ENCODE measurements at places on chromosomes 3 and 15.

DNA sequence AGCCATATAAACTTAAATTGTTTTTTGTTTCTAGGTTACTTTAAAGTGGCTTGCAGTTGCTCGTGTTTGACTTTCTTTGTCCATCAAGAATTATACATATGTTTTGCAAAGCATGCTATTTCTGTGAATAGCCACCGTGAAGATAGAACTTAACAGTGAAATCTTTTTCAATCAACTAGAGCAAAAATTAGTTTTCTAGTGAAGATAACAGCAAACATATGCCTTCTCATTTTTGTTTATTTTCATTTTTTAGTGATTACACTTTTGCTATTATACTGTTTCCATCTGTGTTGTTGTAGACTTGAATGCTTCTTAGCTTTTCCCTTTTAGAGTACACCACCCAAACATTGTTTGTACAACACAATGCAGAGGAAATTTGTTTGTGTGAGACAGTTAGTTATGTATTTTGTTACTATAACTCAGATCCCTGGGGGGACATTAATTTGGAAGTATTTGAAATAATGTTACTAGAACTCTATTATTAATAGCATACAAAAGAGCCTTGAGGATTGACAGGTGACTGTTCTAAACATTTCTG is 62.8 kb downstream of the CRYBG3 start:
- DNase-seq = no peak

DNA sequence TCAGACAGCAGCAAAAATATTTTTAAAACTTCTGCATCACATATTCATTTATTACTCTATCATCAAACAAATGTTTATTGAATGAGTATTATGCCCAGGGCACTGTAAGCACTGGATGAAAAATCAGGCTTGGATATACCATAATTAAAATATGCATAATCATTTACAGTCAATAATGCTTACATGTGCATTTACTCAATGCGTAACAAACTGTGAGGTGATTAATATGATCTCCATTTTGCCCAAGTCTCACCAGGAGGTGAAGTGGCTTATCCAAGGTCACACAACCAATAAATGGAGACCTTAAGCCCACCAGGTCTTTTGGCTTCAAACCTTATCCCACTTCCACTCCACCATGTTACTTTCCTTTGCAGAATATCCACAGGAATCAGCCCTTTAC is 117.3 kb upstream of the SLC24A5 start:
- no peak for DNase-seq

- DNase-seq = no peak
Measured at GRCh38 chr3:159841766-159842165, 146.9 kb upstream of the IL12A start.

- no peak for DNase-seq
Measured at GRCh38 chr3:126638790-126639189, 16.1 kb downstream of the TXNRD3 start.

- no peak for DNase-seq
Measured at GRCh38 chr3:10599017-10599416, 93.6 kb upstream of the ATP2B2 start.

DNA sequence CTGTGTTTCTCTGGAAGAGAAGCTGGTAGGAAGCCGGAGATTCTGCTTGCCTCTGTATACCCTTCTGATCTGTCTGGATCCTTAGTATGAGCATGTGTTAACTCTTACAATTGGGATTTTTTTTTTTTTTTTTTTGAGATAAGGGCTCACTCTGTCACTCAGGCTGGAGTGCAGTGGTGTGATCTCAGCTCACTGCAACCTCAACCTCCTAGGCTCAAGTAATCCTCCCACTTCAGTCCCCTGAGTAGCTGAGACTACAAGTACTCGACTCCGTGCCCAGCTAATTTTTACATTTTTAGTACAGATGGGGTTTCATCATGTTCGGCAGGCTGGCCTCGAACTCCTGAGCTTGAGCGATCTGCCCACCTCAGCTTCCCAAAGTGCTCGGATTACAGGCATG is 44.5 kb downstream of the RPN1 start:
- no peak for DNase-seq

GRCh38 chr3:61940236-61940635 is 378.9 kb downstream of the PTPRG start:
- DNase-seq = no peak

DNA sequence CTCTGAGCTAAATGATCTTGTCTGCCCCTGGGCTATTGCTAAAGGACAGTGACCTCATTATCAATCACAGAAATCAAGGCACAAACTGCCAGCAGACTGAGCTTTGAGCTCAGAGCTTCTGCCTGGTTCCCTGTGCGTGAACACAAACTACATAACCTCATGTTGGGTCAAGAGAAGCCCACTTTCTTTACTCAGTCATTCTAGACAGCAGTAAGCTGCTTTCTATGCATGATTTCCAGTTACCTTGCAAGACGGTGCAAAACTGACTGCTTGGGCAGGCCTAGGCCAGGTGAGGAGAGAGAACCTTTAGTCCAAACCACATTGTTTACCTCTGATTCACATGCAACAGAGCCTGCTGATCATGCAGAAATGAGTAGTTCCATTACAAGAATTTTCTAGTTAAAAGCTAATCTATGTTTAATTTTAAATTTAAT is 75.1 kb downstream of the ARRDC4 start:
- no peak for DNase-seq

GRCh38 chr3:187925326-187925725 is 180.1 kb upstream of the BCL6 start:
- no peak for DNase-seq

- DNase-seq = no peak
Measured at GRCh38 chr3:139978966-139979365, 44.0 kb downstream of the CLSTN2 start.

- no peak for DNase-seq
Measured at GRCh38 chr3:135023996-135024658, 229.1 kb downstream of the EPHB1 start.

- no peak for DNase-seq
Measured at GRCh38 chr15:92979011-92979701, 79.0 kb downstream of the CHD2 start.

GRCh38 chr3:57733790-57734189 is 22.3 kb upstream of the SLMAP start:
- DNase-seq = no peak

- DNase-seq = no peak
Measured at GRCh38 chr15:68798346-68799094, 22.2 kb downstream of the ANP32A start.

DNA sequence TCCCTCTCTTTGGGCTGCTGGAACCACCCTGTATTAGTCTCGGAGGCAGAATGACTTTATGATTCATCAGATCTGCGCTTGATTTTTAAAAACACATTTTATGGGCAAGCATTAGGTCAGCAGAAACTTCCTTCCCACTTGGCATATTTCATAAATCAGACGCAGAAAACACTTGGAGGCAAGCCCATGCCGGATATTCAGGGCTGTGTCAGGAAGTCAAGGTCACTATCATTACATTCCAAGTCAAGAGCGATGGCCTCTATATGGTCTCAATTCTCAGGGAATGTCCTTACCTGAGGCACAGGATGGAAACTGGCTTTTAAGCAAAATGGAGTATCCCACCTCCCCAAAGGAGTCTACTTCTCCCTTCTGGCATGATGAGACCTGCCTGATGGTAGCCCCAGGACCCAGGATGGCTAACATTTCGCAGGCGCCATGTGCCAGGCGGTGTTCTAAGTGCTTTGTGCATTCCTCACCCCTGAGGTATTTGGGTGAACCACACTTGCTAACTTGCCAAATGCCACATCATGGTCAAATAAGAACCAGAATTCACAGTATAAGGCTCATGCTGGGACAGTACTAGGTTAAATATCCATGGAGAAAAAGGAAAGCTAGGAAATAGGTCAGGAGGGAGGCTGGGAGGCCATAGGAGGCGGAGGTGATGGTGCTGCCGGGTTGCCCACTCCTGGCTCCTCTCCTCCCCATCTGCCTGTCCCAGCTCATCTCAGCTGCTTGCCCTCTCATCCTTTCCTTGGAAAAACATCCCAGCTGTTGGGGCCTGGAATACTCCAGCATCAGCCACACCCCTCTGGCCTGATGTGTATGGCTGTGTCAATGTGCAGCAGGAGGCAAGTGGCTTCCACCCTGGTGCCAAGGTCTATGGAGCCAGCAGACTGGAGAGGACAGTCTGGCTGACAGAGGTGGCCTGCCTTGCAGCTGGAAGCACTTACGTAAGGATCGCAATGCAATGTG is 18.8 kb downstream of the BCL2L10 start:
- no peak for DNase-seq

- DNase-seq = no peak
Measured at GRCh38 chr3:126985132-126985985, 2.4 kb downstream of the PLXNA1 start.

DNA sequence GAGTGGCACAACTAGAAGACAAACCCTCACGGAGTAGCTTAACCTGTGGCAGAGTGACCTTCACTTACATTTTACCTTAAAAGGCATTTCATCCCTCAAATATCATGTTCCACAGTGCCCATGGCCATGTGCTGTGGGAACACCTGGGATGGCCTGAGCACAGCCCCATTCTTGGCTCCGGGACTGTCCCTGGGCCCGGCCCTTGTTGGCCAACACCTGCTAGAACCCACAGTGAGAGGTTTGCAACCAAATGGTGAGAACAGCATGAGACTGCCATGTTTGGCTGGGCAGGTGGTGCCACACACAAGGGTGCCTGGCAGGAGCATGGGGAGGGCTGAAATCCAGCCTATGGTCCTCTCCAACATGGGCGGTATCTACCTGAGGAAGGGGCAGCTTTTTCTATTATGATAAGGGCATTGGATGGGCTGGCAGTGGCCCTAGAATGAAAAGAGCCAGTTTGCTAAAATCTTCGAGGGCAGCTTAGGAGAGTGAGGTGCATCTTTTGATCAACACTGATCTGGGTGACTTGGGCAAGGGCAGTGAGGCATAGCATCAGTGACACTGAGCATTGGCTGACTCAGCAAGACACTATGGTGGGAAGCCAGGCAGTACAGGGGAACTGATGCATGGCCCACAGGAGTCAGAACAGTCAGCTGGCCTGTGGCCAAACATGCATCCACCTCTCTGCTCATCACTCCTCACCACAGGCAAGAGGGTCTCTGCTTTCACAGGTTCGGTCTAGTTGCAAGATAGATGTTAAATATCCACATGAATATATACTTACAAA is 53.9 kb downstream of the SYNM start:
- DNase-seq = no peak

- no peak for DNase-seq
Measured at GRCh38 chr3:47079432-47079831, 84.5 kb downstream of the SETD2 start.

DNA sequence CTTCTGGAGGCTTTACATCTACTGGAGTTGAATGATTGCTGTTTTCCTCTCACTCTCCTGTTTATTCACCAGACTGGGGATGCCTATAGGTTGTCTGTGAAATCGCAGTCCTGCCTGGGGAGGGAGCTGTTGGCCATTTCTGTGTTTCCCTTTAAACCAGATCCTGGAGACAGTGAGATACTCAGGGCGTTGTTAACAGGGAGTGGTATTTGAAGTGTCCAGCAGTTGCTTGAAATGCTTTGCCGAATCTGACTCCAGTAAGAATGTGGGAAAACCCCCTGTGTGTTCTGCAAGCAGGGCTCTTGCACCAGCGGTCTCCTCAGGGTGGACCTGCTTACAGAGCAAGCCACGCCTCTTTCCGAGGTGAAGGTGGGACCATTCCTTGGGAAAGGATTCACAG is 4.3 kb upstream of the LRRK1 start:
- DNase-seq = no peak

- DNase-seq = no peak
Measured at GRCh38 chr3:17967111-17967510, 224.7 kb upstream of the TBC1D5 start.

GRCh38 chr3:9172851-9173321 is 76.6 kb downstream of the SRGAP3 start:
- DNase-seq = no peak

DNA sequence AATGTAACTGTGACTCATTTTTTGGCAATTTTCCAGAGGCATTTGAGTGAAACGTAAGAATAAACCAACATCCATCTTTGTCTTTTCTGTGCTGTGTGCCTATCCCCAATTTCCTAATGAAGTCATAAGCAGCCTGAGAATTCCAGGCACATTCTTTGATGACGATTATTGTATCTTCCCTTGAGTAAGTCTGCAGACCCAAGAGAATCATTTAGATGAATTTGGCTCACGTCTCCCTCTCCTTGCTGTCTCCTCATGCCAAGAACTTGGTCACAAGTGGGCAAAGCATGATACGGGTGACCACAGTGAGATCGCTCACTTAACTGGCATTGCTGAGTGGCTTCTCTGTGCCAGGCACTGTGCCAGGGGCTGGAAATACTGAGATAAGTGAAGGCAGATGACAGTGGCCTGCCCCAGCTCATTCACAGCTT is 384.5 kb upstream of the IL12A start:
- no peak for DNase-seq

DNA sequence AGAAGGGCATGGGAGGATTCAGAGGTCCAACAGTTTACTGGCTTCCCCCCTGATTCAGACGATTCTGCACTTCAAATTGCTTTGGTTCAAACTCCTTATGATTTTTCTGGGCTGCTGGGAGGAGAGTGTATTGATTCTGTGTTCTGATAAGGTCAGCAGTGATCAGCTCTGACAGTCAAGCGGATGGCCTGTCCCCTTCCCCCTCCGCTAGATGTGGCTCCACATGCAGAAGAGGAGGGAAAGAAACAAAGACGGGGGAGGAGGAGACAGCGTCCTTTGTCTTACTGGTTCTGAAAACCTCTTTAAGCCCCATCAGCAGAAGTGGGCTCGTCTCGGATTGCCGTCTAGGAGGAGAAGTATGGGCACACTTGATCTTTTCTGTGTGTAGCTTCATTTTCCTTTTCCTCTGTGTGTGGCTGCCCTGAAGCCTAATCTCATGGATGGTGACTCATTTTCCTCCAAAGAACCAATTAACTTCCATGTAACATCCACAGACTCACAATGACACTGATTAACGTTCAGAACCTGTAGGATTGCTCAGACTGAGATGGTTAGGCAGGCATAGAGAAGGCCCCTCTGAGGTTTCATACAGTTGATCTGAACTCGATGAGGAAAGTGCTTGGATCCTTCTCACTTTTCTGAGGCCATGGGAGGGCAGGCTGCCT is 162.4 kb upstream of the PPP2R3A start:
- DNase-seq = no peak

GRCh38 chr3:1551741-1552140 is 458.9 kb downstream of the CNTN6 start:
- DNase-seq = no peak

DNA sequence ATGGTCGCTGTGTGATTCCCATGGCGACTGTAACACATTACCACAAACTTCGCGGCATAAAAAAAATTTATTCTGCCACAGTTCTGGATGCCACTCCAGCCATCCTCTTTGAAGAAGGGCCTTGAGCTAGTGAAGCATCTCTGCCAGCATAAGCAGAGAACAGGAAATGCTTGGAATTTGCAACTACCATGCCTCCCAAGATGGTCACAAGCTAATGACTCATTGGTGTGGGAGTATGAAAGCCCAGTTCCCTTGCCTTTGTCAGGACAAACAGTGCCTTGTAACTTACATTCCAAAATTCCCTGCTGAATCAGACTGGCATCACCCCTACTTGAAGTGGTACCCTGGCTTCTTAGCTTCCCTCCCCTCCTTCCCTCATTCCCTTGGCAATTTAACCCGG is 129.7 kb downstream of the PROS1 start:
- no peak for DNase-seq

DNA sequence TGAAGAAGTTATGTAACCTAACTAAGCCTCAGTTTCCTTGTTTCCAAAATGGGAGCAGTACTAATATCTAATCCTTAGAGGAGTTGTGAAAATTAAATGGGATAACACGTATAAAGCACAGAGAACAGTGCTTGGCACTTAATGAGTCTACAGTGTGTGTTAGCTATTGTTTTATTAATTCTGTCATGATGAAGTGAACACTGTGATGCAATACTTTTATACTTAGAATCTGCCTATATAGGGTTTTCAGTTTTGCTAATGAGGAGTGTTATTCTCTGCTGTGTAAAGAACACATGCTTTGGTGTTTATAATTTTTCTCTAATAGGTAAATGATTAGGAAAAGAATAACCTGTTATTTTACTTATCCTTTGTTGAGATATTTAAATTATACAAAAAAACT is 65.2 kb downstream of the MBNL1 start:
- no peak for DNase-seq

Measured in CD4-positive, alpha-beta memory T cell (primary cell).